ENCODE measurements at places on chromosomes 3 and 15. TPM values are rescaled to one million over a fixed set of nuclear protein-coding genes. Genes with fewer than 3 reads are reported as not detected.

The CPLX3 gene
- total RNA-seq: 0.17 TPM

The LMAN1L gene
- 0.36 TPM for total RNA-seq

DNA sequence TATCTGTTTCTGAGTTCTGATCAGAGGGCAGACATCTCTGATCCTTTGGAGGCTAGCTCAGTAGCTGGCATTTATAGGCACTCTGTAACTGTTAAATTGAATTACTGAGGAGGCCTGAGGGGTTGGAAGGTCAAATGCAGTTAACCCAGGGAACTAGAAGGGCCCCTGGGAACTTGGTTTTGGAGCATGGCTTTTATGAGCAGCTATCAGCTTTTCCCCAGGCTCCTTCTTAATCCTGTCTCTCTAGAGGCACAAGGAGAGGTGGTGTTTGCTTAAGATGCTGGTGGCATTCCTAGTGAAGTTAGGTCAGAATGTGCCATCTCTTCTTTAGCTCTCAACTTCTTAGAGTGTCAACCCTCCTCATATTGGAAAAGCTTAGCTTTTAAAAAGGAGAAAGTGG is 128.9 kb downstream of the LPP start:
- H3K4me1 ChIP-seq: peaks cover 30% of the 10 kb centered on the region
- no peak overlapping the region for H3K4me3 ChIP-seq
- no peaks in the 10 kb centered on the region for H3K27me3 ChIP-seq
- peaks cover 11% of the 10 kb centered on the region for H3K36me3 ChIP-seq
- H3K27ac ChIP-seq: peak overlapping the region; percentile 3

DNA sequence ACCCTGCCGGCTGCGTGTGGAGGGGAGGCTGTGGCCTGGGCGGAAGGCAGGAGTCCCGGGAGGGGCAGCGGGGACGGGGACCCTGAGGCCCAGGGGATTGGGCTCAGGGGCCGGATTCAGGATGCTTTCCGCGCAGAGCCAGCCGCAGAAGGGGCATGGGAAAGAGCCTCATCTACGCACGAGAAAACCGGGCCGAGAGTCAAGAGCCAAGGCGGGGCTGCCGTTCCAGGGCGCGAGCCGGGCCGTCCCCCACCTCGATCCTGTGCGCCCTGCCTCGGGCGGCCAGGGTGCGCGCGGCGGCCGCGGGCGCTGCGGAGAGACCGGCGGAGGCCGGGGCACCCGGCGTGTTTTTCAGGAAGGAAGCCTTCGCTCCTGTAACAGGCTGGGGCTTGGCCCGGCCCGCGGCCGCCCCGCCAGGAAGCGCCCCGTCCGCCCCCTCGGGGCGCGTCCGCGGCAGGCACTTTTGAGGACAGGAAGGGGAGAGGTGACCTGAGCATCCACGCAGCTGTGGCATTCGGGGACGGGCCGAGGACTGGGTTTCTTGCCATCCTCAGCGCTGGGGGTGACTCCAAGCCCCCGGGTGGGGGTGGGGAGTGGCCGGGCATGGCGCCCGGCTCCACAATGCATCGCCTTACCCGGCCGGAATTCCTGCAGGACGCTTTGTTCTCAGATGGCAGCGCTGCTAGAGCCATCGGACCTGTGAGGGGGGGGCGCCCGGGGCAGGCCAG is 62.3 kb upstream of the GATA2 start:
- peak; percentile 50 for DNase-seq
- H3K27me3 ChIP-seq: peaks cover 62% of the 10 kb centered on the region
- H3K4me1 ChIP-seq: peaks cover 5% of the 10 kb centered on the region
- H3K36me3 ChIP-seq: no peaks in the 10 kb centered on the region
- peak overlapping the region; percentile 50 for H3K4me3 ChIP-seq
- H3K27ac ChIP-seq: no peak overlapping the region

DNA sequence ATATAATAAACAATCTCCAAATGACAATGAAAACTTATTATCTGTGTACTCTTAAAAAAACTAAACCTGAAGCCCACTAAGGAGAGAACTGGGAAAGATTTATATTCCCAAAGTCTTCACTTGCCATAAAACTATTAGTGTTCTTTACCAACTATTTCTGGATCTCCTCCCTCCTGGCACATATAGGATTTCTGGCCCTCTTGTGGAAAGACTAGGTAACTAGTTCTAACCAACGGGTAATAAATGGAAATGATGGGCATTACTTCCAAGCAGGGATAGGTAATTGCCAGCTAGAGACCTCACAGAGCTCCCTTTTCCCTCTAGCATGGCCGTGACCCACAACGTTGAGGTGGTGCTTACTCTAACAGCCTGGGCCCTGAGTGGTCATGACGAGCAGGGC is 110.1 kb downstream of the DNAH12 start:
- H3K4me3 ChIP-seq: no peak overlapping the region
- H3K27me3 ChIP-seq: peaks cover 10% of the 10 kb centered on the region
- no peak overlapping the region for H3K27ac ChIP-seq
- DNase-seq: no peak
- H3K4me1 ChIP-seq: no peaks in the 10 kb centered on the region

DNA sequence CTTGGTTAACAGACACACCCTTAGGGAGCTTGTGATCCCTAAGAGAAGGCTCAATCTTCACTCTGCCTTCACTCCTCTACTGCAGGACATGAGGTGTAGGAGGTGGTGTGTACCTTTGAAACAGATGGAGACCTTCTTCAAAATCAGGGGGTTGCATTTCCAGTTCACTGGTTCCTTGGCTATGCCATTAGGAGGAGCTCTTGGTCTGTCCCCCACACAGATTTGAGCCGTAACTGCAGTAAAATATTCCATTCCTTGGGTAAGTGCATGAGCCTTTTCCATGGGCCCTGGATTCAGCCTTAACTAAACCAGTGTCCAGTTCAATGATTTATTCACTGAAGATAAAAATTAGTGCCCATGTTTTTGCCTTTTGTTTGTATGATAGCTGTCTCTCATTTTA is 144.6 kb downstream of the MCTP2 start:
- H3K36me3 ChIP-seq: peaks cover 22% of the 10 kb centered on the region
- H3K27me3 ChIP-seq: no peaks in the 10 kb centered on the region
- no peak for DNase-seq
- no peaks in the 10 kb centered on the region for H3K4me1 ChIP-seq
- no peak overlapping the region for H3K27ac ChIP-seq

GRCh38 chr15:34583399-34584329 is at the start of gene GOLGA8B:
GOLGA8B (minus strand) TSS chr15:34583651; CDS start chr15:34535912, 47,739 bp downstream.
- peak within 1 kb of the TSS; percentile 92 for H3K4me3 ChIP-seq
- H3K36me3 ChIP-seq: peaks cover 6% of the 10 kb centered on the region
- H3K4me1 ChIP-seq: peaks cover 31% of the 10 kb centered on the region
- H3K27me3 ChIP-seq: peaks cover 24% of the 10 kb centered on the region
- DNase-seq: peak; percentile 88

- no peaks in the 10 kb centered on the region for H3K4me1 ChIP-seq
- no peak overlapping the region for H3K4me3 ChIP-seq
- H3K36me3 ChIP-seq: no peaks in the 10 kb centered on the region
- no peak for DNase-seq
- H3K27me3 ChIP-seq: peaks cover 4% of the 10 kb centered on the region
Measured at GRCh38 chr15:100929641-100930042, 10.5 kb downstream of the LRRK1 start.

DNA sequence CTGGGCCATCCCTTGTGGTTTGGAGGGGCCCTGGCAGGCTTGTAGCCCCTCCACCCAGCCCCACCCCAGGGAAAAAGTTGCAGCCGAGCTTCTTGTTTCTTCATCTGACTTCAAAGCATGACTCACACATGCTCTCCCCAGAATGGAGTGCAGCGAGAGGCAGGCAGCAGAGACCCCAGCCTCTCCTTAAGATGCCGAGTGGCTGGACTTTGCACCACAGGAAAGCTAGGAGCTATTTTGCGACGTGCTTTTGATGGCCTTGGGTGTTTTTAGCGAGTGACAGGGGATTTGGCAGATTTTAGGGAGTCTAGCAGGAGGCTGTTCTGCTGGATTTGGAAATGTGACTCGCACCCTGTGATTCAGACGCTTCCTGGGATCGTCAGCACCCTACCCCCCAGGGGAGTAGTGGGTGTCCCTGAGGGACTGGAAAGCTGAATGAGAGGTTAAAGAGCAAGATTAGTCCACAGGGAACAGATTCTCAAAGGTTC is 14.2 kb downstream of the BAHD1 start:
- H3K36me3 ChIP-seq: no peaks in the 10 kb centered on the region
- H3K27me3 ChIP-seq: no peaks in the 10 kb centered on the region
- H3K4me3 ChIP-seq: peak overlapping the region; percentile 70
- no peak for DNase-seq

GRCh38 chr15:60039316-60039715 is 35.2 kb downstream of the FOXB1 start:
- H3K4me3 ChIP-seq: no peak overlapping the region
- DNase-seq: no peak
- H3K27me3 ChIP-seq: peaks cover 9% of the 10 kb centered on the region
- no peak overlapping the region for H3K27ac ChIP-seq
- no peaks in the 10 kb centered on the region for H3K36me3 ChIP-seq

DNA sequence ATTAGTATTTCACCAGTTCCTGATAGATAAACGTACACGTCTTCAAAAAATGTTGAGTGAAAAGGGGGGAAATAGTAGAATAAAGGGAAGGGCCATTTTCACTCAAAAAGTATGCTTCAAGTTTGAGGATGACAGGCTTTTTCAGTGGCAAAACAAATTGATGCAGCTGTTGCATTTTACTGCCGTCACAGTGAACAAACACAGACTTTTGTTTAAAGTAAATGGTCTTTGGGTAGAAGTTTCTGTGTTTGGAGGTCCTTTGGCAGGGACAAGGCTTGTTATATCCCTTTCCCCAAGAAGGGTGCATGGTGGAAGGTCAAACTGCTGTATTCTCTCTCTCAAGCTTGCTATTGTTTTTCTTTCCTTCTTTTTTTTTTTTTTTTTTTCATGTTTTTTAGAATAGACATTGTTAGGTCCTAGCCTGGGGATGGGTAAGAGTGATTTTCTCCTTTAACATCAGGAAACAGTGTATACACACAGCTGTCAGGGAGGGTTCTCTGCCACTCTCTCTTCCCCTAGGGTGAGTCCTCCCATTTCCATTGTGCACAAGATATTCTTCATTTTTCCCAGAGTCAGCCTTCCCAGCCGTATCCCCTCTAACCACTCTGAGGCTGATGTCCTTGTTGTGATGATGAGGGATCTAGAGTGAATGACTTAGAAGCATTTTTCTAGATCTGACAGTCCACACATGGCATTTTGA is 6.6 kb upstream of the SUCNR1 start:
- no peak for DNase-seq
- H3K4me3 ChIP-seq: no peak overlapping the region
- H3K27me3 ChIP-seq: peaks cover 9% of the 10 kb centered on the region
- H3K4me1 ChIP-seq: peaks cover 6% of the 10 kb centered on the region

- H3K27ac ChIP-seq: no peak overlapping the region
- peaks cover 45% of the 10 kb centered on the region for H3K36me3 ChIP-seq
- H3K27me3 ChIP-seq: no peaks in the 10 kb centered on the region
- peaks cover 5% of the 10 kb centered on the region for H3K4me1 ChIP-seq
Measured at GRCh38 chr3:187072511-187072910, 66.8 kb downstream of the RPL39L start.

GRCh38 chr3:52998771-52999513 is 46.9 kb downstream of the SFMBT1 start:
- DNase-seq: no peak
- peaks cover 14% of the 10 kb centered on the region for H3K36me3 ChIP-seq
- peaks cover 2% of the 10 kb centered on the region for H3K4me1 ChIP-seq
- H3K27ac ChIP-seq: no peak overlapping the region
- no peak overlapping the region for H3K4me3 ChIP-seq

GRCh38 chr3:183870563-183870962 is 14.1 kb downstream of the PARL start:
- H3K4me1 ChIP-seq: peaks cover 11% of the 10 kb centered on the region
- H3K36me3 ChIP-seq: peaks cover 4% of the 10 kb centered on the region
- no peak for DNase-seq
- peak overlapping the region; percentile 7 for H3K4me3 ChIP-seq
- H3K27ac ChIP-seq: peak overlapping the region; percentile 22
- no peaks in the 10 kb centered on the region for H3K27me3 ChIP-seq

GRCh38 chr3:32968920-32969389 is 17.5 kb downstream of the CCR4 start:
- no peak overlapping the region for H3K4me3 ChIP-seq
- H3K27ac ChIP-seq: no peak overlapping the region
- H3K36me3 ChIP-seq: peaks cover 13% of the 10 kb centered on the region
- peaks cover 19% of the 10 kb centered on the region for H3K27me3 ChIP-seq
- peaks cover 13% of the 10 kb centered on the region for H3K4me1 ChIP-seq

DNA sequence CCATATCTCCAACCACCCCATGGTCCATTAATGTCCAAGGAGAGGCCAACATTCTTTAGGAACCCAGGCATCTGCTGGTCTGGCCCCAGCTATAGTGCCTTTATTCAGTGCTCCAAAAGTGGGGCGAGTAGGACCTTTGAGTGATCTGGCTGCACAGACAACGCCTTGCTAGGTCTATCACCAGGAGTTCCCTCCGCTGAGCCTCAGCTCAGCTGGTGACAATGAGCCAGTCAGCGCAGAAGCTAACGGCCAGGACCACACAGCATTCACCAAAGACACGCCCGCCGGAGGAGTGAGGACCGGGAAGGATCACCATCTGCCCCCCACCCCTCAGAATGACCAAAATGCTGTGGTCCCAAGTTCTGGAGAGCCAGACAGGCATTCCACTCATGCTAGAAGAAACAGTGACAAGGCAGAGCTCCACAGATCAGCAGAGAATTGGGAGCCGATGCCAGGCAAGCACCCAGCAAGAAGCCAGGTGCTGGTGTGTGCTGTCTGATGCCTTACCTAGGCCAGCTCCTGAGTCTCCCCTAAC is 19.0 kb downstream of the TBC1D2B start:
- H3K4me1 ChIP-seq: peaks cover 67% of the 10 kb centered on the region
- H3K27me3 ChIP-seq: no peaks in the 10 kb centered on the region
- DNase-seq: no peak
- no peak overlapping the region for H3K4me3 ChIP-seq

GRCh38 chr3:177946936-177947335 is 589.3 kb upstream of the KCNMB2 start:
- no peak overlapping the region for H3K27ac ChIP-seq
- H3K4me3 ChIP-seq: no peak overlapping the region
- peaks cover 11% of the 10 kb centered on the region for H3K4me1 ChIP-seq
- H3K36me3 ChIP-seq: peaks cover 10% of the 10 kb centered on the region
- no peaks in the 10 kb centered on the region for H3K27me3 ChIP-seq

GRCh38 chr15:99322643-99323405 is 71.5 kb downstream of the LRRC28 start:
- H3K4me3 ChIP-seq: no peak overlapping the region
- H3K4me1 ChIP-seq: peaks cover 2% of the 10 kb centered on the region
- no peaks in the 10 kb centered on the region for H3K27me3 ChIP-seq
- no peak overlapping the region for H3K27ac ChIP-seq
- DNase-seq: no peak
- no peaks in the 10 kb centered on the region for H3K36me3 ChIP-seq

DNA sequence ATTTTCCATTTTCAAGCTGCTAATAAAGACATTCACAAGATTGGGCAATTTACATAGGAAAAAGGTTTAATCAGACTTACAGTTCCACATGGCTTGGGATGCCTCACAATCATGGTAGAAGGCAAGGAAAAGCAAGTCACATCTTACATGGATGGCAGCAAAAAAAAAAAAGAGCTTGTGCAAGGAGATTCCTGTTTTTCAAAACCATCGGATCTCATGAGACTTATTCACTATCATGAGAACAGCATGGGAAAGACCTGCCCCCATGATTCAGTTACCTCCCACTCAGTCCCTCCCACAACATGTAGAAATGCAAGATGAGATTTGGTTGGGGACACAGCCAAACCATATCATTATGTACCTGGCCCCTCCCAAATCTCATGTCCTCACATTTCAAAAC is 202.0 kb downstream of the FNDC3B start:
- DNase-seq: no peak
- H3K27me3 ChIP-seq: no peaks in the 10 kb centered on the region
- H3K4me1 ChIP-seq: no peaks in the 10 kb centered on the region
- peaks cover 24% of the 10 kb centered on the region for H3K36me3 ChIP-seq

GRCh38 chr15:101210058-101210457 is 41.8 kb downstream of the CHSY1 start:
- H3K27me3 ChIP-seq: no peaks in the 10 kb centered on the region
- H3K4me3 ChIP-seq: no peak overlapping the region
- no peak overlapping the region for H3K27ac ChIP-seq
- peaks cover 24% of the 10 kb centered on the region for H3K36me3 ChIP-seq
- no peak for DNase-seq
